Prostate gland (tissue), 2 donors: ENCODE measurements at places on chromosomes 1 and 21. TPM values are rescaled to one million over a fixed set of nuclear protein-coding genes. Genes with fewer than 3 reads are reported as not detected.

DNA sequence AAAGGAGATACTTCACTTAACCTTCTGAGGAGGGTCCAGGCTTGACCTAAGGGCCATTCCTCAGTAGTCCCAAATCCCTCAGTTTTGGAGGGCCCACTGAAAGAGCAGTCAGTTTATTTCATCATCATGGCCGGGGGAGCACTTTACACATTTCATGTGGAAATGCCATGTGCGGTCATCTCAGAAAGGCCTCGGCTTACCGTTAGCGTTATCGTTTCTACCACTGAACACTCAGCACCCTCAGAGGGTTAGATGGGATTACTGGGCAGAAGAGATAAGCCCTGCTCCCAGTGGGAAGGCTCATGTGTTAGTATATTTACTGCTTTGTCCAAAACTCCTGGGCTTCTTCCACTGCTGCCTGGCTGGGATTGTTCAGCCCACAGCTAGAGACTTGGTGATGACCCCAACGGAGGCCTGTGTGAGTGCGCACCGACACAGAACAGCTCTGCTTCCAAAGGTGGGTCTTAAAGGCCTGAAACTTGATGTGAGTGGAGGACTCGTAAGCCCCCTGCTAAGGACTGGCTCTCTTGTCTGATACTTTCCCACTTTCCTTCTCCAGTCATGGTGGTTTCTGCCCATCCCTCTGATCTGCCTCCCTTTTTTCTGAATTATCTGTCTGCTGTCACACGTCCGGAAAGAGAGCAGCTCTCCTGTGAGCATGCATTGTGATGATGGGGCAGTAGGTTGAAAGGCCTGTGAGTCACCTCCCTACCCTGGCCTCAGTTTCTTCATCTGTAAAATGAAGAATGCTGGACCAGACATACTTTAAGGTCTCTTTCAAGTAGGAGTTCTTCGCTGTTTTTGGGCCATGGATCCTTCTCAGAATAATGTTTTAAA, 284.5 kb downstream of the ASTN1 start:
- no peaks in the 10 kb centered on the region for H3K27me3 ChIP-seq
- no peak for DNase-seq

DNA sequence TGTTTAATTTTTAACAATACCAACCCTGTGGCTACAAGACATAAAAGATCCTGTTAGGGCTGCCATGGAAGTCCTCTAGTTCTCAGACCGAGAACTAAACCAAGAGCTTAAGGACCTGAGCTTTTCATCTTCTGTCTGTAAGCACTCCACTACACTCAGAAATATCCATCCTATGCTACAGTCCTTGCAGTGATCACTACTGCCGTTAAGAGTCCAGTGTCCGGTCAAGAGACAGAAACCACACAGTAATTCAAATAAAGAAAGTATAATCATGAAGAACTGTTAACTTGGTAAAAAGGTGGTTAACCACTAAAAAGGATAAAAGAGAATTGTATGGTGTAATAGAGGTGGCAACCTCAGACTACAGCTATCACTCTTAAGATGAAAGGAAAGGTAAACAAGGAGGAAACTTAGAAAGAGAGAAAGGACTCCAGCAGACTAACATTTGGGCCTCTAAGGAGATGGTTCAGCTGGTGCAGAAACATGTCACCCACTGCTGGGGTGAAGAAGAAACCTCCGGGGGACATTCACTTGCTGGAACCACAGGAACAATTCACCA, 22.1 kb upstream of the PRDX6 start:
- H3K27me3 ChIP-seq: no peaks in the 10 kb centered on the region
- H3K36me3 ChIP-seq: no peaks in the 10 kb centered on the region
- H3K4me3 ChIP-seq: no peak overlapping the region
- H3K27ac ChIP-seq: no peak overlapping the region
- DNase-seq: no peak

DNA sequence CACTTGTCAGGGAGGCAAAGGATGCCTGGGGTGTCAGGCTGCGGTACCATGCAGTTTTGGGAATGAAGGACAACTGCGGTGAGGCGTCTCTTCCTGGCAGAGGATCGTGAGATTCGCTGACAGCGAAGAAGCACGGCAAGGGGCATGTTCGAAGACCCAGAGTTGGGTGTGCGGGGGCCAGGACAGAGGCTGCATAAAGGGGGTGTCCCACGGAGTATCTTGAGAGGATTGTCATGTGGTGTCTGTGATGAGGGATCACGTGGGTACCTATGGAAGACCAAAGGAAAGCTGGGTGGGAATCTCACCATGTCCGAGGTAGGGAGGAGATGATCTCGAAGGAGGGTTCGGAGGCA, 372 bp downstream of the SLC25A44 start:
- no peaks in the 10 kb centered on the region for H3K36me3 ChIP-seq
- no peaks in the 10 kb centered on the region for H3K27me3 ChIP-seq
- H3K4me1 ChIP-seq: peaks cover 4% of the 10 kb centered on the region

GRCh38 chr1:204961765-204962419, 81.1 kb upstream of the CNTN2 start:
- no peaks in the 10 kb centered on the region for H3K36me3 ChIP-seq
- no peaks in the 10 kb centered on the region for H3K27me3 ChIP-seq
- H3K4me3 ChIP-seq: no peak overlapping the region
- no peaks in the 10 kb centered on the region for H3K4me1 ChIP-seq
- DNase-seq: no peak
- H3K27ac ChIP-seq: no peak overlapping the region

GRCh38 chr1:207825719-207826556, 74.1 kb downstream of the CD46 start:
- H3K27ac ChIP-seq: peak overlapping the region; percentile 99
- no peaks in the 10 kb centered on the region for H3K36me3 ChIP-seq
- no peak overlapping the region for H3K4me3 ChIP-seq
- no peaks in the 10 kb centered on the region for H3K27me3 ChIP-seq
- no peak for DNase-seq

DNA sequence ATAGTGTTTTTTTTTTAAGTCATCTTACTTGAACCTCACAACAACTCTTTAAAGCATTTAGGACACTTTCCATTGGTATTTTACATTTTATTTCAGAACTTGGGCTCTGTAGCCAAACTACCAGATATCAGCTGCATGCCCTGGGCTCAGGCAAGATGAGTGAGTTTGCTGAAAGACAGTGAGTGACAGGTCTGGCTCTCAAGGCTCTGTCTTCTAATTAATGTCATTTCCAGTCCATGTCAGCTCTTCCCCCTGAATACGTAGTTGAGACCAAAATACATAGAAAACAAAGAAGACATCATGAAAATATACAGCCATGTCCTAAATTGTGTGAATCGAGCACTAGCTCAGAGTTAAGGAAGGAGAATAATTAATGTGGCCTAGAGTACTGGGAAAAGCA, 39.7 kb downstream of the PRRX1 start:
- H3K4me1 ChIP-seq: no peaks in the 10 kb centered on the region
- no peak overlapping the region for H3K27ac ChIP-seq
- DNase-seq: no peak
- H3K4me3 ChIP-seq: no peak overlapping the region

The DPYD gene
- 19.7 TPM for total RNA-seq

The HEATR1 gene
- 40.7 TPM for total RNA-seq
